Posterior vena cava (tissue), 2 donors: ENCODE measurements at places on chromosomes 16 and 17. TPM values are rescaled to one million over a fixed set of nuclear protein-coding genes. Genes with fewer than 3 reads are reported as not detected.
A peak's percentile ranks its signal among the peaks of the same experiment; 100 is the strongest.

The TACO1 gene
- total RNA-seq, result 11.6 TPM

The EFCAB13 gene
- total RNA-seq, result 12.2 TPM

DNA sequence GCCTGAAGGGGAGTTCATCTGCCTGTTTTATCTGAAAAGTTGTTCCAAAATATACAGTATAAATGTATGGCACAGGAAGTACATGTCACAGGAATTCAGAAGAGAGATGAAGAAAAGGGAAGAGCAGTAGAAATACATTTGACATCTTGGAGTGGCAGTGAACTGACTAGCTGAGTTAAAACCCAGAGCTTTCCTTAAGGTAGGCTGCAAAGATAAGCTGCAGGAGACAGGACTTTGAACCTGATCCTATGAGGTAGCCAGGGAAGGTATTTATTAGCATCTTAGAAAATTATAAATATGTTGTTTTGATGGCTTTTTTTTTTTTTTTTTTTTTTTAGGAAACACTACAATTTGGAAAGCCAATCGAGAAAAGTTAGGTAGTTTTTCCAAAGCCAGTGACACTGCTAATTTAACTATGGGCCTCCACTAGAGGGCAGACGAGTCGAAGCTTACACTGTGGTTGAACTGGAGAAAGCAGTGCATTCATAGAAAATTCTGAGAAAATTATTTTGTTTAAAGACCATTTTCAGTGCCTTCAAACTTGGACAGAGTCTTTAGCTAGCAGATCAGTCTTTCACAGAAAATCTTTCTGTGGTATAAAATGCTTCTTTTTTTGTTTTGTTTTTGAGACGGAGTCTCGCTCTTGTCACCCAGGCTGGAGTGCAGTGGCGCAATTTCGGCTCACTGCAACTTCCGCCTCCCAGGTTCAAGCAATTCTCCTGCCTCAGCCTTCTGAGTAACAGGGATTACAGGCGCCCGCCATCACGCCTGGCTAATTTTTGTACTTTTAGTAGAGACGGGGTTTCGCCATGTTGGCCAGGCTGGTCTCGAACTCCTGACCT, 122.3 kb downstream of the SSH2 start:
- no peak for DNase-seq

- DNase-seq, result peak; percentile 73
These were observed 26.9 kb downstream of the NSMCE1 start for GRCh38 chr16:27241658-27242057.

DNA sequence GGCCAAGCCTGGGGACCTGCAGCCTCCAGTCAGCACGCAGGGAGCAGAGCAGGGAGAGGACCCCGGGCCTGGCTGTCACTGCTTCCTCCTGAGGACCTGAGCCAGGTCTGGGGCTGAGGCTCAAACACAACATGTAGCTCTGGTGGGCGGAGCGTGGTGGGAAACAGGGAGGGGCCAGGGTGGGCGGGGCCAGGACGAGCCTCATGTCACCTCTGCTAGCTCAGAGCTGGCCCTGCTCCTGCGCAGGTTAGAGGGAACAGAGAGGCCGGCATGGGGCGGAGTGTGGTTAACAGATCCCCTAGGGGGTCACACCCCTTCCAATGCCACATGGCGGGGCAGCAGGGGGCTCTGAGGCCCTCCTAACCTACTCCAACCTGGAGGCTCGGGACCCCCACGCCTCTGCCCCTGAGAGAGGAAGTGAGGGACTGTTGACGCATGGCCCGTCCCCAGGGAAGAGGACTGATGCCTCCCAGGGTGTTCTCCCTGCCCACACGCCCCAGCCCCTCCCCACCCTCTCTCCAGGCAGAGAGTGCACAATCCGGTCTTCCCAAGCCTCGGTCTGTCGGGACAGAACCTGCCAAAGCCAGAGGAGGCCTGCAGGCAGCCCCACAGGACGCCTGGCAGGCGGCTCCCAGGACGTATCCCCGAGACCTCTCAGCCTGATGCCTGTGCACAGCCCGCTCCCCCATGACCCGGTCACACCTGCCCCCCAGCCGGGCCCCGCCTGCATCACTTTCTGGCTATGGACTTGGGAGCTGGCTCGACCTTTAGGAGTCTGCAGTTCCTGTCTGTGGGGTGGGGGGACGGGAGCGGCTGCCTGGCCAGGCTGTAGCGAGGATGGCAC, 15.2 kb downstream of the PIEZO1 start:
- DNase-seq, result no peak
